SJCRH30 (cell line): ENCODE measurements at places on chromosomes 2 and 18. TPM values are rescaled to one million over a fixed set of nuclear protein-coding genes. Genes with fewer than 3 reads are reported as not detected.

LRATD1 gene
- total RNA-seq = not detected in 2 replicates

PARD3B gene
- 3.8 and 5.1 TPM in 2 replicates for total RNA-seq

GPN1 gene
- 71.9 and 78.6 TPM in 2 replicates for total RNA-seq

DNA sequence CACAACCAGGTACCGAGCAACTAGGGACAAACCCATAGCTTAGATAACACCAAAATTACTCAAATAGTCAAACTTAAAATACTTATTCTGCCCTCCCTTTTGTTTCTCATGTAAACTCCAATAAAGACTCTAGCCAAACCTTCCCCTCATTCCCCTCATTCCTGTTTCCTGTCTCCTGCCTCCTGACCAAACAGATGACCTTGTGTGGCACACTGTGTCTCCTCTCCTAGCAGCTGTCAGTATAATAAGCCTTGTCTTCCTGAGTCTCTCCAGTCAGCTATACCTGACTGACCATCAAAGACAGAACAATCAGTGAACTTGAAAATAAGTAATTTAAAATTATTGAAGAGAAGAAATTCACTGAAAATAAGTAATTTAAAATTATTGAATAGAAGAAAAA is 14.3 kb downstream of the SULT1C4 start:
- peak; percentile 24 for DNase-seq

DNA sequence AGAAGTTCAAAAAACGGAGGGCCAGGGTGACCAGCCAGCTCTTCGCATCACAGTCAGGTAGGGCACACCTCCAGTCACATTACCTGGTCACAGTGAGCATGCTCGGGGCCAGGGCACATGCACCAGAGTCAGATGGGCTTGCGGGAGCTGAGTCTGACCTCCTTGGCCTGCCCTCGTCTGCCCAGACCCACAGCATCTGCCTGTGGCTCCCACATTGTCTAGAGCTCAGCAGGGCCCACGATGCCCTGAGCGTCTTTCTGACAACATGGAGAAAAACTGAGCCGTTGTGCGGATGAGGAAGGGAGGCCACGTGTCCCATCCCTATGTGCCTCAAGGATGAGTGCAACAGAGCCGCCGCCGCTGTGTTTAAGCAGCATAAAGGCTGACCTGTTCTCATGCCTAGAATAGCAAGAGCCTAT is 37.6 kb downstream of the CRACDL start:
- DNase-seq = no peak

DNA sequence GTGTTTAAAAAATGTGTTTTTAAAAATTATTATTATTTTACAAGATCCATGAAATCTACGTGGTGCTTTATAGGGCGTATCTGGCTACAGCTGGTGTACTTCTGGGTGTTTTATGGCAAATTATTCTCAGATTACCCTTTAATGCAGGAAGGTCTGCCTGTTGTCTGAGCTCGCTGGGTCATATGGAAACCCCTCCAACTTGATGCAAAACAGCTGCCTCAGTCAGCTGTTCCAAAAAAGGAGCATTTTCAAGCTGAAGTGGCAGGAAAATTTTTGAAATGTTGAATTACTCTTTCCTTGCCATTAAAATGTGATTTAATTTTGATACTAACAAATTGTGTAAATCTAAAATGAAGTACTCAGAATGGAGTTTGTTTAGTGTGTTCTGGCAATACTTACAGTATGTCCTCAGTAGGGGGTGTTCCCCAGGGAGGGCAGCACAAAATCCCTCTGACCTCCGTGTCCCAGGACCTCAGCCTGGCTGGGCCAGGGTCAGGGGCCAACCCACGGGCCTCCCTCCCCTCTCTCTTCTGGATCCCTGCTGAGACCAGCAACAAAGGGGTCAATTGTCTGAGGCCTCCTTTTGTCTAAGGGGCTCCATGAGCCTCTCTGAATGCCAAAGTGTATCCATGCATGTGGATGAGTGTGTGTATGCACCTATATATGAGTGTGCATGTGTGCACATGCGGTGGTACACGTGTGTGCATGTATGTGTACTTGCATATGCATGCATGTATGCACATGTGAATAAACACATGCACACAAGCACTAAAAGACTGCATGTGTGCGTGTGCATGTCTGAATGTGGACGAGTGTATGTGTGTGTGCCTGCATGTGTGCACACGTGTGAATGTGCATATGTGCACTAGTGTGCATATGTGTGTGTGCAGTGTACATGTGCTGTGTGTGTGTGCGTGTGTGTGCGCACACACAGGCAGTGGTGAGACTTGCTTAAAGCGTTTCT is 105.4 kb downstream of the ACOXL start:
- DNase-seq = peak; percentile 56

GRCh38 chr2:78418021-78418420 is 607.5 kb upstream of the REG3G start:
- DNase-seq = no peak

GRCh38 chr2:110197452-110197851 is 7.4 kb downstream of the NPHP1 start:
- DNase-seq = no peak

- no peak for DNase-seq
These were observed 6.0 kb downstream of the CAVIN2 start for GRCh38 chr2:191840921-191841320.
